ENCODE measurements at places on chromosomes 1 and 21.

GRCh38 chr1:212310383-212310782 lies 25.2 kb downstream of the PPP2R5A start:
- no peak overlapping the region for H3K4me3 ChIP-seq
- H3K36me3 ChIP-seq = no peaks in the 10 kb centered on the region
- DNase-seq = no peak
- H3K27me3 ChIP-seq = no peaks in the 10 kb centered on the region
- no peak overlapping the region for H3K27ac ChIP-seq

DNA sequence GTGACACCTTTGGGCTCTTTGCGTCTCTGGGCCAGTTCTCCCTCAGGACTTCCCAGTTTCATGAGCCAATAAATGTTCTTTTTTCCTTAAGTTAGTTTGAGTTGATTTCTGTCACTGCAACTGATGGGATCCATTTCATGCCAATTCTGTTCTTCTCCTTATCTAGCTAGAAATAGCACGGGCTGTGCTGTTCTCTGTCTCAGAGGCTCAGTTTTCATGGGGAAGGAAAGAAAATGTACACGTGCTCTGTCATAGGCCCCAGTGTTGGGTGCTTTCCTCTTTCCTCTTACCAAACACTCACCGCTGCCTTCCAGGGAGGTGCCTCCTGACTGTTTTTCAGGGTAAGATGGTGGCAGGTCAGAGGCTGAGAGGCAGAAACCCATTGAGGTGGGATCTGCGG lies 43.2 kb upstream of the ACTL8 start:
- H3K27me3 ChIP-seq = peaks cover 92% of the 10 kb centered on the region
- no peaks in the 10 kb centered on the region for H3K4me1 ChIP-seq
- DNase-seq = no peak
- H3K36me3 ChIP-seq = no peaks in the 10 kb centered on the region
- H3K4me3 ChIP-seq = no peak overlapping the region
- no peak overlapping the region for H3K27ac ChIP-seq

GRCh38 chr1:39827201-39827600 lies 38.5 kb upstream of the BMP8B start:
- H3K27me3 ChIP-seq = no peaks in the 10 kb centered on the region
- no peaks in the 10 kb centered on the region for H3K36me3 ChIP-seq
- DNase-seq = no peak
- H3K4me1 ChIP-seq = peaks cover 28% of the 10 kb centered on the region
- no peak overlapping the region for H3K4me3 ChIP-seq

GRCh38 chr1:72830606-72831390 lies 548.5 kb upstream of the NEGR1 start:
- H3K27ac ChIP-seq = no peak overlapping the region
- H3K36me3 ChIP-seq = no peaks in the 10 kb centered on the region
- no peaks in the 10 kb centered on the region for H3K4me1 ChIP-seq
- H3K27me3 ChIP-seq = no peaks in the 10 kb centered on the region
- no peak overlapping the region for H3K4me3 ChIP-seq

GRCh38 chr1:75502776-75503175 lies 108.1 kb downstream of the SLC44A5 start:
- no peaks in the 10 kb centered on the region for H3K36me3 ChIP-seq
- H3K4me3 ChIP-seq = no peak overlapping the region
- H3K27ac ChIP-seq = no peak overlapping the region
- DNase-seq = no peak
- H3K4me1 ChIP-seq = no peaks in the 10 kb centered on the region
